Stimulated activated CD4-positive, alpha-beta T cell treated with anti-CD3 and anti-CD28 coated beads, Interleukin-1b, Interleukin-23, amount 100 ng/mL, for 4 hours (primary cell): ENCODE measurements at places on chromosomes 3 and 15.

- DNase-seq: no peak
Observed at GRCh38 chr15:91061997-91062396, 38.1 kb upstream of the SV2B start.

DNA sequence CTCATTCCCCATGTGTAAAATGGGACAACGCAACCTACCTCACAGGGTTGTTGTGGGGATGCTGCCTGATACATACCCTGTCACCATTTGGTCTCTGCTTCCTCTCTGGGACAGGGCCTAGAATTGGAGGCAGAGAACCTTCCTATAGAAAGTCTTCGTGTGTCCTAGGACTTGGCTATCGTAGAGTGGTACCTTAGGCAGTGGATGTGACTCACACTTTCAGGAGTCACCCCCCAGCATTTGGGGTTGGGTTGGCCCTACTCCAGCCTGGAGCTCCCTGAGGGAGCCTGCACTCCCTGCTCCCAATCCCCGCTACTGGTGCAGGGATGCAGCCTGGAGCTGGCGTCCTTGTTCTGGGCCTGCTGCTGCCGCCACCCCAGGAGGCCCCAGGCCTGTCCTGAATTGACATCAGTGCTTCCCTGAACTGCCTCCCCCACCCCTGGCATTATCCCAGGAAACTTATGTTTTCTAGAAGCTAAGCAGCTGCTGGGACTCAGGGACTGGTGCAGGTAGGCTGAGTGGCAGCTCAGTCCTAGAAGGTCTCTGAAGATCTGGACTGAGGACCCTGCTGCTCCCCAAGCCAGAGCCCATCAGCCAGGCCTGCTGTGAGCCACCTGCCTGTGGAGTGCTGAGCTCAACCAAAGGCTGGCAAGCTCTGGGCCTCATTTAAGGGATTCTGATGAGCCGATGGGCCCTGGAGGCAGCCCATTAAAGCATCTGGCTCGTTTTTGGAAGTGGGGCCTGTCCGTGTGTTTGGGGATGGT is 9.9 kb downstream of the C15orf39 start:
- DNase-seq: no peak

DNA sequence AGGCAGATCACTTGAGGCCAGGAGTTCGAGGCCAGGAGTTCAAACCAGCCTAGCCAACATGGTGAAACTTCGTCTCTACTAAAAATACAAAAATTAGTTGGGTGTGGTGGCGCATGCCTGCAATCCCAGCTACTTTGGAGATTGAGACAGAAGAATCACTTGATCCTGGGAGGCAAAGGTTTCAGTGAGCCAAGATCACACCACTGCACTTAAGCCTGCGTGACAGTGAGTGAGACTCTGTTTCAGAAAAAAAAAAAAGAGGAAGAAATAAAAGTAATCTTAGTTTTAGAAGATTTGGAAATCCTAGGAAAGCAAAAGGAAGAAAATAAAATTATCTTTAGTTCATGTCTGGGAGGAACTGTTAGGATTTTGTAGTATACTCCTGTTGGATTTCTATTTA is 77.2 kb downstream of the IL12A start:
- DNase-seq: no peak

DNA sequence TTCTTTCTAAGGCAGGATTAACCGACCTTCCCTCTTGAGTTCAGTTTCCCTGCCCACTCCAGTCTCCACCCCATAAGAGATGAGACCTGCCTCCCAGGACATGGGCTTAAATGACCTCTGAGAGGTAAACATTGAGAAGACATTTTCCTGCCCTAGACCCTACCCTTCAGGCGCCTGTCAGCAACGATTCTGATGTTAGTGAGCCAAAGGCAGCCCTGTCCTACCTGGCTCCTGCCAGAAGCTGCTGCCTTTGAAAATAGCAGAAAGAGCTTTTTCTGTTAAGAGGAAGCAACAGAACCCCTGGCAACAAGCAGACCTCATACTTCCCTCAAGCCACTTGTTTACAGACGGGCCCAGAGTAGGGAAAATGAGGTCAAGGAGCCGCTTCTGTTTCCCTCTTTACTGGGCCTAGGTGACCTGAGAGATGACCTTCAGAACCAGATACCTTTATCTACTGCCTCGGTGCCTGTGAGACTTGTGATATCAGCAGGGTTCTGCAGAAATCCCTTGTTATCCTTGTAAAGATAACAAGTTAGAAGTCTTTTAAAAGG is 52.0 kb downstream of the CD200R1L start:
- DNase-seq: no peak

DNA sequence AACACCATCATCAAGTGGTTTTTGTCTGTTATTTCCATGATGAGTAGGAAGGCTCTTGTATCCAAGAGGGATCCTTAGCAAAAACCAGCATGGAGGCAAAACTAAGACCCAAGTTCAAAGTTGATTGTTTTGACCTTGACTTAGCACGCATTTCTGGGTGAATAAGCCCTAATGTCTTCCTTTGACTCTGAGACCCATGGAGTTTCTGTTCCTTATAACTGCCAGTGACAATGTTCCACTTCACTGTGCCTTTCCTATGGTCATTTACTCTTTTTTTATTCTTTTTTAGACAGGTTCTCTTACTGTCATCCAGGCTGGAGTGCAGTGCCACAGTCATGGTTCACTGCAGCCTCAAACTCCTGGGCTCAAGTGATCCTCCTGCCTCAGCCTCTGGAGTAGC is 118.2 kb upstream of the MRPL3 start:
- no peak for DNase-seq

- no peak for DNase-seq
Observed at GRCh38 chr3:129628169-129628522, 21.7 kb upstream of the PLXND1 start.

DNA sequence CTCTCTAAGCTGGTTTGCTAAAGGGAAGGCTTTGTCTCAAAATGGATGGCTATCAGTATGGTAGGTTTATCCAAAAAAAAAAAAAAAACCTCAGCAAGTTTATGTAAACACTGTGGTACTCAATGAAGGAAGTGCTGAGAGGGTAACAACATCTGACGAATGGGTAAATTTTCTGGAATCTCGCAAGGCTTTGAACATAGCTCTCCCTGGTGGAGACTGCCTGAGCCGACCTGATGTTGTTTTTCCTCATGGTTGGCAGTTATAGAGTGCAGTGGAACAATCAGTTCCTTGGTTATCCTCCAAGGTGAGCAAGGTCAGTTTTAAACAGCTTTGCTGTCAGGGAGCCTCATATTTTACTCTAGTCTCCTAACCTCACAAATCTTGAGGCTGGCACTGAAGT is 94.6 kb downstream of the ZPLD1 start:
- DNase-seq: no peak

DNA sequence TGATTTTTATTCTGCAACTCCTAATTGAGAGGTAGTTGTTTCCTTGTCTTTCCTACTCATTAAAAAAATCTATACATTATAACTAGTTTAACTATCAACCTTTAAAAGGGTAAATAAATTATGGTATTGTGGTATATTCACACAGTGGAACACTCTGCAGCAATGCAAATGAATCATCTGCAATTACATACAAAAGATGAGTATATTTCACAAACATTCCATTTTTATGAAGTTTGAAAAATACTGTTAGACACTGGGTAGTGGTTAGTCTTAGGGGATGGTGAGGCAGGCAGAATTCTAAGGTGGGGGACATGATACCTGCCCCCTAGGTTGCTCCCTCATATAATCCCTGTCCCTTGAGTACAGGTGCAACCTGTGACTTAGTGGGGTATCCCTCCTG is 44.0 kb upstream of the MAGI1 start:
- DNase-seq: no peak

DNA sequence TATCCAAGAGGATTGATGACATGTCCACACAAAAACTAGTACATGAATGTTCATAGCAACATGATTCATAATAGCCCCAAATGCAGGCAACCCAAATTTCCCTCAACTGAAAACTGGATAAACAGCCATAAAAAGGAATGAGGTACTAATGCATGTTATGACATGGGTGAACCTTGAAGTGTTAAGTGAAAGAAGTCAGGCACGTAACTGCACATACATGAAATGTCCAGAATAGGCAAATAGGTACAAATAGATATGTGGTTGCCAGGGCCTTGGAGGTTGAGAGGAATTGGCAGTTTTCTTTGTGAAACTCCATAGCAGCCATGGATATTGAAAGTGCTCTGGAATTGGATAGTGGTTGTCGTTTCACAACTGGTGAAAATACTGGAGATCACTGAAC is 52.2 kb upstream of the CCR4 start:
- DNase-seq: no peak

GRCh38 chr3:48068886-48069285 is 52.7 kb upstream of the MAP4 start:
- DNase-seq: no peak

GRCh38 chr3:41244620-41245336 is 45.5 kb downstream of the CTNNB1 start:
- DNase-seq: no peak

DNA sequence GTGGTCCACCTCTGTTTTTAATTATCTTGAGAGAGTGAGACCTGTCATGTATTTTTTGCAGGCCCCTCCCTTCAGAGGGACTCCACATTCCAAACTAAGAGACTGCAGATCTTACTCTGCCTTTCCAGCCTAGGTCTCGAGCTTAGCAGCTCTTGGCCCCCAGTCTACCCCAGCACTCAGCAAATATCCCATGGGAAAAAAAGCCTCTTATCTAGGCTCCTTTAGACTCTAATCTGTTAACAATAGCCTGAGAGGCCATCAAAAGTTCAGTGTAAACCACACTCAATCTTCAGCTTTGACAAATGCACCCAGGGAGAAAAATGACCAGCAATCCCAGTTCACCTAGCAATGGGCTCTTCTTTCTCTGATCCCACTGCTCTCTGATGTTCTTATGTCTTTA is 8.6 kb upstream of the BLM start:
- DNase-seq: no peak

- no peak for DNase-seq
Observed at GRCh38 chr15:73994912-73995622, 551 bp downstream of the PML start.

DNA sequence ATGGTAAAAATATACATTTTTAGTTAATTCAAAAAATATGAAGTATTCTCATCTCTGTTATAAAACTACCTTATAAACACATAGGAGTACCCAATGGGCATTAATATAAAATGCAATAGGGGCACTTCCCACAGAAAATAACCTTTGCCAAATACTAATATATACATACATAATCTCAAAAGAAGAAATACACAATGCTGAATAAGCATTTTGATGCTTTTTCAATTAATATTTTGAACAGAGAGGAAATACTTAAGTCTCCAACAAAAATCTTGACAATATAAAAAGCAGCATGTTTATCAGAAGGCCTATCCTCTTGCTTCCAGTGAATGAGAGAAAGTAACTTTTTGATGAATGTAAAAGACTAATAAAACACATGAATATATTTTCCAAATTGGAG is 110.7 kb downstream of the ROBO1 start:
- no peak for DNase-seq

GRCh38 chr3:30314757-30315325 is 291.6 kb upstream of the TGFBR2 start:
- DNase-seq: no peak

- DNase-seq: no peak
Observed at GRCh38 chr15:38905632-38906031, 341.0 kb upstream of the RASGRP1 start.

DNA sequence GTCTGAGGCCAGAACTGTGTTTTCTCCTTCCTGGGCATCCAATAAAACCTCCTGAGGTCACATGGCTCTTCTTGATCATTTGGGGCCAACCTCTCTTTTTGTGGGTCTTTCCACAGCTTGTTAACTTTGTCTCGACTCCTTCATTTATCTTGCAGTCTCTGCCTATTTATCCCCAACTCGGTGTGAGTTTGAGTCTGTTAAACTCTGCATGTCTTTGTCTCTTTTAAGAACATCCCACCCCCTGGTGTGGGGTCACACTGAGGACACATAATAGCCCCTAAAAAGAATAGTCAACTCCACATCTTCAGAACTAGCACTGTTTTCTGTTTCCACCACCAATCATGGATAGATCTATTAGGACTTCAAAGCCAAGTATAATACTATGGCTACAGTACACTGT is 187.2 kb downstream of the TLE3 start:
- no peak for DNase-seq

DNA sequence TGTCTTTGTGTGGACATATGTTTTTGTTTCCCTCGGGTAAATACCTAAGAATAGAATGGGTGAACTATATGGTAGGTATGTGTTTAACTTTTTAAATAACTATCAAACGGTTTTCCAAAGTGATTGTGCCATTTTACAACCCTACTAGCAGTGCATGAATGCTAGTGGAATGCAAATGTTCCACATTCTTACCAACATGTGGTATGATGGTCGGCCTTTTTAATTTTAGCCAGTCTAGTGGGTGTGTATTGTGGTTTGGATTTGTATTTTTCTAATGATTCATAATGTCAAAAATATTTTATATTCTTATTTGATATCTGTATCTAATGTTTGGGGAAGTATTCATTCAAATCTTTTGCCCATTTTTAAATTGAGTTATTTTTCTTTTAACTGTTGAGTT is 68.2 kb upstream of the SMAD3 start:
- DNase-seq: no peak

- DNase-seq: no peak
Observed at GRCh38 chr3:12339701-12340480, 51.0 kb downstream of the PPARG start.

DNA sequence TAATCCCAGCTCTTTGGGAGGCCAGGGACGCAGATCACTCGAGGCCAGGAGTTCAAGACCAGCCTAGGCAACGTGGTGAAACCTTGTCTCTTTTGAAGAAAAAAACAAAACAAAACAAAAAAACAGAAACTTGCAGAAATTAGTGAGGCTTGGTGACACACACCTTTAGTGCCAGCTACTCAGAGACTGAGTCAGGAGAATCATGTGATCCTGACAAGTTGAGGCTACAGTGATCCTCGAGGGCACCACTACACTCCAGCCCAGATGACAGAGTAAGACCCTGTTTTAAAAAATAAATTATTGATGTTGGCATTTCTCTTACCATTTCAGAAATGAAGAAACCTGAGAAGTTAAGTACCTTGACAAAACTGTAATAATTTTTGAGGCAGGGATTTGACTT is 44.6 kb upstream of the CCNB2 start:
- DNase-seq: no peak

GRCh38 chr3:128873244-128874022 is 6.0 kb upstream of the ACAD9 start:
- DNase-seq: no peak

DNA sequence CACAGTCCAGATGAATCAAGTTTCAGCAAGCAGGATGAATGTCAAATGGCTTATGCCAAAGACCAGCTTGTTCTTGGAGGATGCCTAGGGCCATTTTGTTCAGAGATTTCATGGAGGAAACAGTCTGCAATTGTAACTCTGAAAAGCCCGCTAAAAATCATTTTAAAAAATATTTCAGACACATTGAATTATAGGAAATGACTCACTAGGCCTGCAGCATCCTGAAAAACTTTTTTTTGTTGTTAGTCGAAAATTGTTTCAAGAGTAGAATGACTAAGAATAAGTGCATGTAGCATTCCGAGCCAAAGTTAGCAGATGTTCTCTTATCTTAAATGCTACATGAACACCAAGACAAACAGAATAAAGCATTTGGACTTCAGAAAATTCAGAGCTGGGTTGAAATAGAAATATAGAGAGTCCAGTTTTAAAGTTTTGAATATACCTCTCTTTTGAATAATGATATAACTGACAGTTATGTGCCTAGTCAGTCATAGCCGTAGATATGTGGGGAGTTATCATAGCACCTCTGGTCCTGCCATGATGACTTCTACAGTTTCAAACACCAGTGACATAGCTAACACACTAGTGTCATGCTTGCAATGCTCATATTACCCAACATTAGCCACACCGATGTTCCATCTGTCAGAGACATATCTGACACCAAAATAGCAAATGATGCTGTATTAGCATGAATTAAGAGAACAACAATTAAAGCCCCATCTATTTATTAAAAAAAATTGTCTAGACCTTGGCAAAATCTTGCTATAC is 1462.8 kb upstream of the GBE1 start:
- no peak for DNase-seq

- no peak for DNase-seq
Observed at GRCh38 chr3:66644549-66644948, 143.7 kb upstream of the LRIG1 start.
